Renal cortex interstitium (tissue), 15 donors: ENCODE measurements at places on chromosomes 3 and 15. TPM values are rescaled to one million over a fixed set of nuclear protein-coding genes. Genes with fewer than 3 reads are reported as not detected.

DNA sequence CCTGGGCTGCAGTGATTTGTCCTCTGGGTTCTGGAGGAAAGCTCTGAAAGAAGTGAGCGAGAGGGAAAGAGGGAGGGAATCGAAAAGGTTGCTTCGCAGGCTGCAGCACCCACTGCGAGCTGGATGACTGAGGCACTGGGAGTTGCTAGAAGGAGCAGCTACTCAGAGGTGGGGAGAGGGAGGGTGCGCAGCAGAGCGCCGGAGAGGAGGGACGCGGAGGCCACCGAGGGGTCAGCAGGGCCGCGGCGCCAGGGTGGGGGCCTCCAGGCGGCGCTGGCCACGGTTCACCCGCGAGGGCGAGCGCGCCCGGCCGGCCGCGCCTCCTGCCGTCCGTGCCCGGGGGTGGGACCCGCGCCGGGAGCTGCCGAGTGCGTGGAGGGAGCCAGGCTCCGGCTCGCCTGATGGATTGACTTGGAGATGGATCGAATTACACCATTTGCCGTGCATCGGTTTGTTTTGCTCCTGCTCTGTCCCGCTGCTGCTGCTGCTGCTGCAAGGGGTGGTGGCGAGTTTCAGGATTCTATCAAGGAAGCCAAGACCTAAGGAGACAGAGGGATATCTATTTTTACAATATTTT lies at the start of gene SEMA6D:
Gene SEMA6D (plus strand): TSS at position 470 of the 577 bp plus-strand sequence. CDS start 42,294 bp downstream, outside the sequence.
- peak; percentile 64 for DNase-seq

- DNase-seq, result no peak
Observed at GRCh38 chr3:71646971-71647370, 63.4 kb upstream of the FOXP1 start.

DNA sequence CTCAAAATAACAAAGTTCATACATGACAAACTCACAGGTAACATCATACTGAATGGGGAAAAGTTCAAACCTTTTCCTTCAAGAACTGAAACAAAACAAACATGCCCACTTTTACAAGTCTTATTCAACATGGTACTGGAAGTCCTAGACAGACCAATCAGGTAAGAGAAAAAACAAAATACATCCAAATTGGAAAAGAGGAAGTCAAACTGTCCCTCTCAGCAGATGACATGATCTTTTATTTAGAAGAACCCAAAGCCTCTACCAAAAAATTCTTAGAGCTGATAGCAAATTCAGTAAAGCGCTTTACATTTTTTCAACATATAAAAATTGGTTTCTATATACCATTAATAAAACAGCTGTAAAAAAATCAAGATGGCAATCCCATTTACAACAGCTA lies 219.4 kb downstream of the STAG1 start:
- DNase-seq, result no peak

- no peak for DNase-seq
Observed at GRCh38 chr3:42507761-42508335, 5.4 kb downstream of the VIPR1 start.

GRCh38 chr3:23832523-23832922 lies 26.8 kb downstream of the UBE2E1 start:
- no peak for DNase-seq

DNA sequence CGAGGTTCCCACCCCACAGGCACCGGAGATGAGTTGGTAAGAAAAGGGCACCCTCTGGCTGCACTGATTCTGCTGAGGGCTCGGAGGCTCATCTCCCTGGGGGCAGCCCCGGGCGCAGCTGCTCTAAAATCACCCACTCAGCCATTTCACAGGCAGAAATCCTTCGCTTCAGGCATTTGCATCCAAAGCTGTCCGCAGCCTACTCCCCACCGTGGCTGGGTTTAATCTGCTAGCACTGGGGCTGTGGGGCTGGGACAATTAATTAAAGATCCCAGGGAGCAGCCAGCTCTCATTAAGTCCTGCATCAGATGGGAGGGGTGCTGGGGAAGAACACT lies 104.3 kb upstream of the PRR20G start:
- DNase-seq, result no peak

- no peak for DNase-seq
Observed at GRCh38 chr15:78203346-78204225, 30.8 kb downstream of the ACSBG1 start.

DNA sequence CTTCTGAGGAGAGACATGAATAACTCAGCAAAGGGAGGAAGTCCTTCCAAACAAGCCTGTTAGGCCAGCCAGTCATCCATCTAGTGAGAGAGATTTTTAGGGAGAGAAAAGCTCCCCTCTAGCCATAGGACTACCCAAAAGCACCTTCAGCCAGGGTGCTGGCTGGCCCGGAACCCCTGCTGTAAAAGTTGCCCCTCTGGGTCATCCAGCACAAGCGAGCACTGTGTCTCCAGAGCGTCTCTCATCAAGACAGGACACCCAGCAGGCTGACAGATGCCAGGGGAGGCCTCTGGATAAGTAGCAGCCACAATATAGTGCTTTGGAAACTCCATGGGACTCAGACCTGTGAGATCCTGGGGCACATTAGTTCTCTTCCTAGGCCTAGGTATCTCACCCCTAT lies 24.5 kb downstream of the ANXA2 start:
- no peak for DNase-seq

- DNase-seq, result no peak
Observed at GRCh38 chr3:176976586-176976985, 220.7 kb downstream of the TBL1XR1 start.

GRCh38 chr15:84631706-84632272 lies 22.3 kb downstream of the WDR73 start:
- no peak for DNase-seq

- peak; percentile 34 for DNase-seq
Observed at GRCh38 chr3:179558742-179559364, 3.9 kb upstream of the ACTL6A start.

- DNase-seq, result no peak
Observed at GRCh38 chr3:126179825-126180476, 435 bp downstream of the ALDH1L1 start.

DNA sequence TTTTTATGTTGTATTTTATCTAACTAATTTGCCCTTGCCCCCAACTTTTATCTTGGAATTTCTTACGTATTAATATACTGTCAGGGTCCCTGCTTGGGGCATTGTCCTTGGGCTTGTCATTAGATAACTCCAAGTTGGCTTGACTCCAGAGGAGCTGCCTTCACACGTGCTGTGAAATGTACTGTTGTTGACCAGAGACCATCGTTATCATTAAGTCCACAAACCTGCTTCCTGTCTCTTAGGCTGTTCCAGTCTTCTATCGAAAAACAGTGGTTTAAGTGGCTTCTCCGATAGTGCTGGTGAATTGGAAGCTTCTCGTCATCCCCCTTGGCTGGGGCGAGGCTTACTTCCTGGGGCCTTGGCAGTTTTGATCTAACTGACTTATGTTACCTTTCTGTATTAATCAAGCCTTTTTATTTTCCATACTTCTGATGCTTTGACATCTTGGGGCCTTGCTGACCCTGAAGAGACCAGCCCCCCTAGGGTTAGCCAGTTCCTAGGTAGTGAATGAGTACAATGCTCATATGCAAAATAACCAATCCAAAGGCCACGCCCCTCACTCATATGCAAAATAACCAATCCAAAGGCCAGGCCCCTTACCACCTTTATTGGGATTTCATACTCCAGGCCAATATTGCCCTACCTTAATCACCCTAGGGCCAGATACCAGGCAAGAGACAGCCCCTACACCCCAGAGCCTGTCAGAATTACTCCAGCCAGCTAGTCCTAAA lies 164.5 kb downstream of the IGF1R start:
- DNase-seq, result no peak

- no peak for DNase-seq
Observed at GRCh38 chr3:197428117-197428801, 127.5 kb downstream of the BDH1 start.

GRCh38 chr3:147392625-147392946 lies 13.8 kb downstream of the ZIC4 start:
- DNase-seq, result no peak

GRCh38 chr3:176584413-176585176 lies 612.7 kb downstream of the TBL1XR1 start:
- no peak for DNase-seq

- DNase-seq, result no peak
Observed at GRCh38 chr3:186644683-186645082, 4.5 kb downstream of the FETUB start.

DNA sequence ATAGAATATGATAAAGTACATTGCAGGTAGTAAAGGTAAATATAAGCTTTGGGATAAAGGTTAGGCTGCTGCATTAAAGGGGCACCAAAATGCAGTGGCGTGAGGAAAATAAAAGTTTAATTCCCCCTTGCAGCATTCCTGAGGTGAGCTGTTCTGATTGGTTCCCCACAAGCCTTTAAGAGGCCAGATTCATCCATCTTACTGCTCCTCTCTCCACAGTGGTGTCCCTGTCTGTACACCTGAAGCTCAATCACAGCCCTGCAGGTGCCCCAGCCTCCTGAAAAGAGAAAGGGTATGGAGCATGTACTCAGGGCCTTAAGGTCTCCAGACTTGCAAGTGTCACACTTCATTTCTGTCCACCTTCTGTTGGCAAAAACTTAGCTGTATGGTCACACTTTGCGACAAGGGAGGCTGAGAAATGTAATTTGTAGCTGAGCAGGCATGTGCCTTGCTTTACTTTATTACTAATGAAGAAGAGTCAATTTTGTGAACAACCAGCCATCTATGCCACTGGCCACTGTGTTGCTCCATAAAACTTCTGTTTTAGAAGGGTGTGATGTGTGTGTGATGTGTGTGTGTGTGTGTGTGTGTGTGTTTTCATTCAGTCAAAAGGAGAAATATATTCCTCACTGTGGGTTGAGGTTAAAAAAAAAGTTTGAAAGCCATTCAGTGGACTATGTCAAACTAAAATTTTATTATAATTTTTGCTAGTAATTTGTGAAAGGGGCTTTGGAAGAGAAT lies 12.8 kb downstream of the LACTB start:
- no peak for DNase-seq

GRCh38 chr3:40242216-40242615 lies 67.3 kb upstream of the EIF1B start:
- DNase-seq, result no peak

GRCh38 chr3:30608598-30608947 lies 2.2 kb downstream of the TGFBR2 start:
- no peak for DNase-seq

DNA sequence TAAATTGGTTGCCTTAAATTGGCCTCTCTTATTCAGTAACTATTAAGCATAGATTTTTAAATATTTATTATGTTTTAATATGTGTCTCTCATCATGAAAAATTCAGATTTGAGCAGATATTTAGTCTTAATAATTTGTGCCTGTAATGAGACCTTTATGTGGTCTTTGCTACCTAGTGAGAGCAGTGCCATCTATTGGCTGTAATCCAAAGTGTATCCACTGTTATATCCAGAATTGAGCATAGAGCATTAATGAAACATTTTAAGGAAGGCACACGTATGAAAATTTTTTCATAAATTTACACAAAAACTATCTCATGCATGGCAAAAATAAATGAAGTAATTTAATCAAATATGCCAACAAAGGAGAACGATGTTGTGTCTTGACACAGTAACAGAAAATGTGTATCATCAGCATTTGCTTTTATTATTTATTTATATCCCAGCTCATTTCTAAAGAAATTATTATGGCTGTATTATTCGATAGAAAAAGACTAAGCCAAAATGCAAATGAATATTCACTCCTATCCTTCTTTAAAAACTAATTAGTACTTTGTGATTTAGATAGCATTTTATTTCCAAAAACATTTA lies 203.5 kb downstream of the RSRC1 start:
- DNase-seq, result peak; percentile 3

DNA sequence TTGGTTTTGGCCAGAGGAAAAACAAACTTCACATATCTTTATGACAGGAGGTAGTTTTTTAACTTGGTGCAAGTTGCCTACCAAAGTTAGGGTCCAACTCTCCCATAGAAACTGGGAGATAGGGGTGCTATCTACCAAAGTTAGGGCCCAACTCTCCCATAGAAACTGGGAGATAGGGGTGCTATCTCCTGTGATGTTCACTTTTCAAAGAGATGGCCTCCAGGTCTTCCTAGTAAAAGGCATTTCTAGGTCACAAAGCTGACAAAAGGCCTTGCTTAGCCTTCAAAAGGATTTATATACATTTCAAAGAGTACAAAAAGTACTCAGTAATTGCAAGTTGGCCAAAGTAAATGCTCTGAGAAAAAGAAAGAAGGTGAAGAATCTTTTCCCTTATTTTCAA lies 27.1 kb downstream of the IL1RAP start:
- DNase-seq, result no peak

- DNase-seq, result no peak
Observed at GRCh38 chr3:48696156-48696555, 10.4 kb upstream of the NCKIPSD start.

DNA sequence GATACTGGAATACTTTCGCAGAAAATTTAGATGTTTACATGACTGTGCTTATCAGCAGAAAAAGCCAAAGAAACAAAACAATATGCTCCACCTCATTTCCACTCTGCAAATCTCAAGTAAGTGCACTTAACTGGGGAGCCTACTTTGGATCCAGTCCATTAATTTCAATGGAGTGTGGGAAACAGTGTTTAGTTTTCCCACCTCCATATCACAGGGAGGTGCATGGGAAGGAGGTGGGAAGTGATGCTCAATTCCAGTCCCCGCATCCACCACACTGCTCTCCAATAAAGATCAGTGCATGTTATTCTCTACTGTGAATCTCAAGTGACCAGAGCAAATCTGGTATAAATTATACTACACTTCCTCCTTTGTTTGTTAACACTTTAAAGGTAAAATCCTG lies 2.9 kb downstream of the NEDD4 start:
- no peak for DNase-seq

DNA sequence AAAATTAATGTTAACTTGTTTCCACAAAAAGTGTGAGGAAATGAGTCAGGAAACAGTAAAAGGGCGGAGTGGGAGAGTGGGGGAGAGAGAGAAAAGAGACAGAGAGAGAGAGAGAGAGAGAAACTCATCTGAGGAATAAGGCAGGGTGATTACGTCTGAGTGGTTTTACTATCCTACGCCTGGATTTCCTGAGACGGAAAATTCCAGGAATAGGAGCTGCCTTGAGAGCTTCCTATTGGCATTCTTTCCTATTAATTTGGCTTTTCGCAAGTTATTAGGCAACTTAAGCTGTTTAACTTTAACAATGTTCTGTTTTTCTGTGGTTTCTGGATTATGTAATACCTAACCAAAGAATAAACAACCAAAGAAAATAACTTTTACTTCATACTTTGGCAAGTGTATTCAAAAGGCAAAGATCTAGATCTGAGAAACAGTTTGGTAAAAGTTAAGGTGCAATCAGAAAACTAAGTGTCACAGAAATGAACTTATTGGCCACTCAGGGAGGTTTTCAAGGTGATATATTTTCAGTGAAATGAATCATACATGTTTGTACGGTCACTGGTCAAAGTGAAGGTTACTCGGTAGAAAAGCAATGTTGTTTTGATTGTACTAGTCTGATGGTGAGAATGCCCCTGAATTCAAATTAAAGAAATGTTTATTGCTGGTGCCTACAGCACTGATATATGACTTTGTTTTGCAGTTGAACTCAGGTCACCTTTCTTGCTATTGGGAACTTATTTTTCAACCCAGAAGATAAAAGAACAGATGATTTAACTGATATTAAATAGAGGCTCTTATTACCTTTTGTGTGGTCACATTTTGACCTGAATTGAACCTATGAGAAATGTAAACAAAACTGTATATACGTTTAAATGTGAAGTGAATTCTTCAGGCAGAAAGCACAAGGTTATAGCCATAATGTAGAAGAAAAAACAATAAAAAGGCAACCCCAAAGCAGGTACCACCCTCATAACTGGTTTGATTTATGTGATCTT lies 39.9 kb upstream of the TNFSF10 start:
- peak; percentile 37 for DNase-seq

Gene LPP
- polyA plus RNA-seq, result 28.6 TPM

Gene HCN4
- 1.2 TPM for polyA plus RNA-seq

Gene KY
- polyA plus RNA-seq, result 1.4 TPM

Gene ASB7
- polyA plus RNA-seq, result 18.6 TPM

Gene DNAH12
- 1.7 TPM for polyA plus RNA-seq

Gene APH1B
- polyA plus RNA-seq, result 17.7 TPM

Gene HYPK
- 25.8 TPM for polyA plus RNA-seq

Gene CX3CR1
- polyA plus RNA-seq, result 3.4 TPM

Gene ATP2B2
- 1.2 TPM for polyA plus RNA-seq

Gene EPB42
- 1.2 TPM for polyA plus RNA-seq
